ENCODE measurements at places on chromosomes 11 and 22.
A peak's percentile ranks its signal among the peaks of the same experiment; 100 is the strongest.

GRCh38 chr22:43849731-43850130 lies 12.6 kb downstream of the SULT4A1 start:
- no peak for DNase-seq

GRCh38 chr11:65895482-65895981 lies 4.7 kb downstream of the FOSL1 start:
- DNase-seq, result no peak

DNA sequence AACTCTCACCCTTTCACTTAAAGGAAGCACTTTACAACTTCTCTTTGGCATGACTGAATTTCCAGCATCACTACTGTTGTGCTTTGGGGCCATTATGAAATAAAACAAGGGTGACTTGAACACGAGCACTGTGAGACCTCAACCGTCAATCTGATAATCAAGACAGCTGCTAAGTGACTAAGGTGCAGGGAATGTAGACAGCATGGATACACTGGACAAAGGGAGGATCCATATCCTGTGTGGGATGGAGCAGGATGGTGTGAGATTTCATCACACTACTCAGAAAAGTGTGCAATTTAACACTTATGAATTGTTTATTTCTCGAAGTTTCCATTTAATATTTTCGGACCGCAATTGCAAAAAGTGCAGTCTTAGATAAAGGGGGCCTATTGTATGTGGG lies 16.1 kb upstream of the EXPH5 start:
- DNase-seq, result peak; percentile 89

- peak; percentile 0 for DNase-seq
These were observed 59.4 kb downstream of the KCNA4 start for GRCh38 chr11:29957431-29957830.

- no peak for DNase-seq
These were observed 26.2 kb downstream of the FAM83F start for GRCh38 chr22:40020956-40021355.

- no peak for DNase-seq
These were observed 42.1 kb downstream of the LRRC32 start for GRCh38 chr11:76628408-76628947.

GRCh38 chr22:49158741-49159564 lies 668.7 kb downstream of the BRD1 start:
- DNase-seq, result no peak

- peak; percentile 44 for DNase-seq
These were observed 17.2 kb downstream of the KIAA1671 start for GRCh38 chr22:24969560-24970301.

DNA sequence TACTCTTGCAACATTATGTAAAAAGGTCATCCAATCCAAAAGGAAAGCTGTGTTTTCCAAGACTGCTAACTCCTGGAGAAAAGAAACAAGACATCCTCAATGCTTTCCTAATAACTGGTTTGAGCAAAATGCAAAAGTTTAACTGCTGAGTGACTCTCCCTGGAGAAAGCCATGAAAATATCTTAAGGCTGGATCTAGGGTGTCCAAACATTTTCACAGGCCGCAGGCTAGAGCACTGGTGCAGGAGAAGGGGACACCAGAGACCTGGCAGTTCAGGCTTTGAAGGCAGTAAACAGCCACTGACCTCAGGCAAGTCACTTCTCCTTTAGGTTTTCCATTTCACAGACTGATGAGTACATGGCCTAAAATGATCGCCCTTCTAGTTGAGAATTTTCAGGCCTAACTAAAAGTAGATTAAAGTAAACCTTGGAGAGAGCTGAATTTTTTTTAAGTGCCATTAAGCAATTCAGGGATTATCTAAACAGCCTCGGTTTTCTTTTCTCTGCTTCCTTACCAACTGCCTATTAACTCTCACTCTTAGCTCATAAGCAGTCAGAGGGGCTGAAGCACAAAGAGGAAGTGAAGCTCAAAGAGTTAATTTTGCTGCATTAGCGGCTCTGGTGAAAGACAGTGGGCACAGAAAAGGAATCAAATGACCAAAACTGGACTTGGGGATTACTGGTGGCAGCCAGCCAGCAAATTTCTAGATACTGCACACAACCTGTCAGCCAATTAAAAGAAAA lies 2.3 kb downstream of the CHKA start:
- peak; percentile 60 for DNase-seq

DNA sequence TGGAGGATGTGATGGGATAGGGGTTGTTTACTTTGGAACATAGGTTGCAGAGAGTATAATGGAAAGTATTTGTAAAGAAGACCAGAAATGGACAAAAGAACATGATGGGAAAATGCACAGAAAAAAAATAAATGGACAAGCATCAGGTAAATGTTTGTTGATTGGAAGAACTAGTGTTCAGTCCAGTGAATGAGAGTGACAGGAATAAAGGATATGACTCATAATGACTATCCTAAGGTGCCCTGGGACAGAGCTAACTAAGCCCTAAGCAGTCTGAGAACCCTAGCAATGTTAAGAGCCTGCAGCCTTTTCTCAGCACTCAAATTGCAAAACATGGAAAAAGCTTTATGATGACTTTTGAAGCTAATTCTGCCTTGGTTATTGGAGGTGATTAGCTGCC lies 732.8 kb upstream of the ANO5 start:
- no peak for DNase-seq

DNA sequence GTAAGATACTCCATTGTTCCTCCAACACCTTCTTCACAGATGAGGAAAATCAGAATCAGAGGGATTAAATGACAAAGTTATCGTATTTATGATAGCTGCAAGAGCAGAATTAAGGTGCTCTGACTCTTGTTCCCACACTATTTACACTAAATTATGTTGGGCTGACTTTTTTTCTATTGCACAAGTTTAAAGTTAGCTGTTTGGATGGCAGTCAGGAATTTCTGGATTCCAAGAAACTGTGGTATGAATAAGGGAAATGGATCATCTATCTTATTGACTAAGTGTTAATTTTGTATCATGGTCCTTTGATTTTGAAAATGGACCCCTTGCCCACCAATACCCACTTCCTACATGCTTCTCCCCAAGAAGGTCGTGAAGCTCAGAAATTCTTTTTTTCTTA lies 19.9 kb upstream of the APOA1 start:
- peak; percentile 68 for DNase-seq

- DNase-seq, result no peak
These were observed 86.4 kb upstream of the B3GNT6 start for GRCh38 chr11:76947800-76948199.

DNA sequence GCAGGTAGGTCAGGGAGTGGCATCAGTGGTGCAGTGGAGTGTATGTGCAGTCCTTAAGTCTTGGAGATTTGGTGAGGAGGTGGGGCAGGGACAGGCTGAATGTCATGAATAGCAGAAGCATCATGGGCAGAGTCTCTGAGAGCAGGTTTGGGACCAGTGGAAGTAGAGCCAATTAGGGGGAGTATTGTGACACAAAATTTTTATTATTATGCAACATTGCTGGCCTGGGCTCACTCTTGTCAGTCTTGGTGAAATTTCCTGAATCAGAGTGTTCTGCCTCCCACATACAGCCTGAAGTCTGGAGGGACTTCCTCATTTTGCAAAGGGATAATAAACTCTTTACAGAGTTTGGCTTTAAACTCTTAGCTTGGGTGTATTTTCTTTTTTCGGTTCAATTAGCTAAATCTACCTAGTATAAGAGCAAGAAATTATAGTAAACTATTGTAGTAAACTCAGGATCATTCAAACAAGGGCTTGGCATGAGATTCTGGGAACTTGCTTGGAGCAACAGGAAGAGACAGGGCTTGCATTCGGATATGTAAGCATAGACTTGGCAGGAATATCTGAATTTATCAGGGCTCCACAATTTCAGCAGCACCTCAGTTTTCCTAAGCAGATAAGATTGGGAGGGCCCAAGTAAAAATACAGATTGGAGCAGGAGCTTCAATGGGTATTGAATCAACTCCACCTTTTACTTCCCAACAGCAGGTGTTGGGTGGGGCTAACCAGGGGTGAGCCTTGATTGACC lies 67.7 kb downstream of the FDX1 start:
- DNase-seq, result peak; percentile 39

DNA sequence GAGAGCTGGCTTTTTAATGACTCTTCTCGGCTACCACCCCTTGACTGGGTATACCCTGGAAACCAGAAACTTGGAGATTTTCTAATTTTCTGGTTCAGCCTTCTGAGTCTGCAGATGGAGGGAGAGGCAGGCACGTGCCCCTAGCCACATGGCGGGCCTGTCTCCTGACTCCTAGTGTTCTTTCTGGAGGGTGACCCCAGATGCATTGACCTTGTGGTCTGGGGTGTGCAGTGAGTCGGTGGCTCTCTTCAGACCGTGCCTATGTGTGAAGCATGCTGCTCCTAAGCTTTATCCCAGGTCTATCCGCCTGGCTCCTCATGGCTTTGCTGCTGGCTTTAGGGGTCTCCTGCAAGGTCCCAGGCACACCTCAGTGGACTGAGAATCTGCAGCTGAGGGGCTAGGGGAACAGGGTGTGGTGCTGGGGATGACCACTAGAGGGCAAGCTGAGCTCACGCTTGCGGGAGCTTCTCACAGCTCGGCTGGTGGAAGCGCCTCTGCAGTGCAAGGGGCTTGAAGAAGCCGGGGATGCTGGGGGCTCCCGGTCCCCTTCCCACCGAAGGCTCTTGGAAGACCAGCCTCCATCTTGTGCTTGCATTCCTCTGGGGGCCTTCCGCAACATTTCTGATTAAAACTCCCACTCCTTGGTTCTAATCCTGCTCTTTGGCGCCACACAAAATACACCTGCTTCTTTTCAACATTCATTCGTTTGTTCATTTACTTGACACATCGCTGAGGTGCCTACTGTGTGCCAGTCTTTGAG lies 51.8 kb downstream of the OTOG start:
- DNase-seq, result peak; percentile 29

- DNase-seq, result peak; percentile 81
These were observed 52.2 kb upstream of the CEP126 start for GRCh38 chr11:101862391-101863233.

DNA sequence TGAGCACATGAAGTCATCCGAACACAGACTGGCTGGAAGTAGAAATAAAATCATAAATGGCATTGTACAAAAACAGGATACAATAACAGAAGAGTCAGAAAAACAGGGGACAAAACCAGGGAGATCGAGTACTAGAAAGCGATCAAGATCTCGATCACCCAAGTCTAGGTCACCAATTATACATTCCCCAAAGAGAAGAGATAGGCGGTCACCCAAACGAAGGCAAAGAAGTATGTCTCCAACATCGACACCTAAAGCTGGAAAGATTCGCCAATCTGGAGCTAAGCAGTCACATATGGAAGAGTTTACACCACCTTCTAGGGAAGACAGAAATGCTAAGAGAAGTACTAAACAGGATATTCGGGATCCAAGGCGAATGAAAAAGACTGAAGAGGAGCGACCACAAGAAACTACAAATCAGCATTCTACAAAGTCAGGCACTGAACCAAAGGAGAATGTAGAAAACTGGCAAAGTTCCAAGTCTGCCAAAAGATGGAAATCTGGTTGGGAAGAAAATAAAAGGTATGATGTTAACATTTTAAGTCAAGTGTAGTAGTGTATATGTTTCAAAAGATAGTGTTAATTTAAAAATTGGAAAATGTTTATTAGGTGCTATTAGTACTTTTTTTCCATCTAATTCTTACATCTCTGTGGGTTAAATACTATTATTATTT lies 9.4 kb downstream of the PCF11 start:
- no peak for DNase-seq

GRCh38 chr11:128895526-128895925 lies 4.4 kb downstream of the KCNJ5 start:
- DNase-seq, result no peak

DNA sequence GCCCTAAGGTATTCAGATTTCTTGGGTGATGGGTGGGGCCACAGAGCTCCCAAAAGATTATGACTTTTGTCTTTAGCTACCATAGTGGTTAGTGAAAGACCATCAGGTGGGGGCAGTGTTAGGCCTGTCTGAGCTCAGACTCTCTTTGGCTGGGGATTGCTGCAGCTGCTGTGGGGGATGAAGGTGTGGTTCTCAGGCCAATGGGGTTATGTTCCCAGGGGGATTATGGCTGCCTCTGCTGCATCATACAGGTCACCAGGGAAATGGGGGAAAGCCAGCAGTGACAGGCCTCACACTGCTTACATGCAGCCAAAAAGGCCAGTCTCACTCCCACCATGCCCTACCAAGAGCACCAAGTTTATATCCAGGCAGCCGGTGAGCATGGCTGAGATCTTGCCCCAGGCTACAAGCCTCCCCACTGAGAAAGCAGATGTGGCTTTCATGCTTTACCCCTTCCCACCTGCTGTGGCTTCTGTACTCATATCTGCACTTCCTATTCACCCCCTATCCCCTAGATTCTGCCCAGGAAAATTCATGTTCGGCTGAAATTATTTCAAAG lies 24.8 kb downstream of the CNTF start:
- DNase-seq, result no peak

DNA sequence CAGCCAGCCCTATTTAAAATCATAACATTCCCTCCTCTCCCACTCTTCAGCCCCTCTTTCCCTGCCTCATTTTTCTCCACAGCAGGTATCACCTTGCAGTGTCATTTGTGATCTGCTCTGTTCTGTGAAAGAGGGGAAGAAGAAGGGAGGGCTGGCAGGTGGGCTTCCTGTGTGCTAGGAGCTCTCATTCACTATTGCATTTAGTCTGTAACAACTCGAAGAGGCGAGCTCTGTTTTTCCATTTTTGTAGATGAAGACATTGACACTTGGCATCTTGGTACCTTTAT lies 52.1 kb upstream of the CRYBB3 start:
- no peak for DNase-seq

DNA sequence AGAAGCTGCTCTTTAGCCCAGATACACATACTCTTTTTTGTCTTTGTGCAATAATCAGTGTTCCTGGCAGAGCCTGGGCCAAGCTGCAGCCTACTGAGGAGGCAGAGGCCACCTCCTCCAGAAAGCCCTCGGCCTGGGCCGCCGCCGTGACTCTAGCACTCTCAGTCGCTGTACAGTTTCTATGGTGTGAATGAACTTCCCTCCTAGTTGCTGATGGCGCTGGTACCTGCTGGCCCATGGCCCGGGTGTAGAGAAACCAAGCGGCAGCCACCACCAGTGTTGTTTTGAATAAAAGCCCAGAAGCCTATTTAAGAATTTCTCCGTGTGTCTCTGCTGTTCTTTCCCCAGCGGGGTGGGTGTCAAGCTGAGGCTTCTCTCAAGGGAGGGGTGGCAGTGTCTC lies 118.9 kb downstream of the CACNA1I start:
- no peak for DNase-seq

GRCh38 chr11:25733777-25734176 lies 598.2 kb upstream of the ANO3 start:
- DNase-seq, result no peak

GRCh38 chr11:122668562-122669090 lies 13.1 kb downstream of the UBASH3B start:
- DNase-seq, result peak; percentile 40

GRCh38 chr11:60769811-60770210 lies 13.1 kb downstream of the MS4A15 start:
- DNase-seq, result no peak

GRCh38 chr22:37546437-37547250 lies 13.6 kb upstream of the CDC42EP1 start:
- DNase-seq, result peak; percentile 94
